ENCODE measurements at places on chromosomes 2 and 18. TPM values are rescaled to one million over a fixed set of nuclear protein-coding genes. Genes with fewer than 3 reads are reported as not detected.

SFTPB gene
- 0.06 TPM for polyA plus RNA-seq

MYO1B gene
- 0.20 TPM for polyA plus RNA-seq

UBE2F gene
- 41.5 TPM for polyA plus RNA-seq

GAREM2 gene
- polyA plus RNA-seq, result 2.6 TPM

ANKRD30BL gene
- polyA plus RNA-seq, result not detected

SLC19A3 gene
- polyA plus RNA-seq, result not detected

CHRND gene
- not detected for polyA plus RNA-seq

TEKT4 gene
- not detected for polyA plus RNA-seq
